ENCODE measurements at places on chromosomes 7 and 10.
A peak's percentile ranks its signal among the peaks of the same experiment; 100 is the strongest.

DNA sequence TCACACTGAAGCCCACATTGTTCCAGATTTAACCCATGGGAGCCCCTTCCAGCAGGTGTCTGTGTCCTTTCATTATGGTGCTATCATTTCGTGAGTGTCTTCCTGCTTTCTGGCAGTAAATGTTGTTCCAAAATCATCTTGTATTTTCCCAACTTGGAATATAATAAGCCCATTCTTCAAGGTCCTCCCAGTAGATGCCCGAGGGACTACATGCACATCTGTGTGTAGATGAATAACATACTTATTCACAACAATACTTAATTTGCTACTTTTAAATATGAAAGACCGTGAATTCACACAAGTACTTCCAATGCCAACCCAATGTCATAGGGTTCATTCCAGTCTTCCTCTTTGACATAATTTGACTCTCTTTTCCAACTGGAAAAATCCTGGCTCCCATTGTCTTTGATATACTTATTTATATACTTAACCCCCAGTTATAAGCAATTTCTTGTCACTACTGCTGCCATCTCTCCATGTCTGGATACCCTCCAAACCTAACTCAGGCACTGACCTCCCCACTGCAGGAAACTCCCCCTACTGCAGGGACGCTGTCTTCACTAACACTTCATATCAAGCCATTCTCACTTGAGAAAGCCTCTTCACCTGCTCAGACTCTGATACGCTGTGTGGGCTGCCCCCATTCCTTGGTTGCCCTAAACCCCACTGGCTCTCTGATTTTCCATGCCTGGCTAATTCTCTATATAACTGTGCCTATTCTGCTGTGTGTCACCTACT is 1119.2 kb downstream of the CNTNAP2 start:
- no peak for DNase-seq

DNA sequence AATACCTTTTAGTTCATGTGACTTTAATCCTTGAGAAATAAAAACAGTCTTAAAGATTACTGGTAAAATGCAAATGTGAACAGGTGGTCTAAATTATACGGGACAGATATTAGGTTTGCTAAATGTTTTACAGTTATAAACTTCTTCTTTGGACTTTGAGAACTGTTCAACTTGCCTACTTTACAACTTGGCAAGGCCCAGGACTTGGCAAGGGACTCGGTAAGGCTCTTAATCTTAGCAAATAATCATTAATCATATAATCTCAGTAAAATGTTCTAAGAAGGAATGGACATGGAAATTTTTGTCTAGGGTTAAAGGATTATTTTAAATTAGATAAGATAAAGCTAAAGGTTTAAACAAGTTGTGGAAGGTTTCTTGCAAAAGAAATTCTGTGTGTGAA is 4.8 kb upstream of the UBE2D4 start:
- DNase-seq = no peak

DNA sequence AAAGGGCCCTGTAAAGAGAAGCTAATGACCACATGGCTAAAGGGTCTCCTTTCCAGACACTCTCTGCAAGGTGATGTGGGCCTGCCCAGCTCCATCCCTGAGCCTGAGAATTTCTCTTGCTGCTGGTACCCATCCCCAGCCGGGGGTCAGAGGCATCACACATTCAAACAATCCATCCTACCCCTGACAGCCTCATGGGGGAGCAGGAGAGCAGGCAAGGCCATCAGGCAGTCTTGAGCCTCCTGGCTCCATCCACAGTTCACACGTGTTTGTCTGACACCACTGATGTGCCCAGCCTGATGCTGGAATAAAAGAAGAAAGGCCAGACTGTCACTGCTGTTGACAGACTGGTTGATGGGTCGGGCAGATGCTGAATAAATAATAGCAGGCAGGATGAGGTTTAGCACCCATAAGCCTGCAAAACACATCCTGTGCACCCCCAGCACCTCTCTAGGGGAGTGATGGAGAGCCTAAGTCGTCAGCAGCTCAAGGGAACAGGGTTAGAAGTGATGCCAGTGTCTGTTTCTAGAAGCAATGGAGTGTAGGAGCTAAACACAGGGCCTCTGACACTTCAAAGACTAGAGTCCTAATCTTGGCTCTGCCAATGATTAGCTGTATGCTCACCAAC is 43.5 kb downstream of the TLL2 start:
- DNase-seq = peak; percentile 38

- DNase-seq = no peak
Measured at GRCh38 chr10:49688920-49689319, 9.5 kb downstream of the C10orf53 start.

- DNase-seq = no peak
Measured at GRCh38 chr10:90047243-90047729, 345.9 kb downstream of the KIF20B start.

DNA sequence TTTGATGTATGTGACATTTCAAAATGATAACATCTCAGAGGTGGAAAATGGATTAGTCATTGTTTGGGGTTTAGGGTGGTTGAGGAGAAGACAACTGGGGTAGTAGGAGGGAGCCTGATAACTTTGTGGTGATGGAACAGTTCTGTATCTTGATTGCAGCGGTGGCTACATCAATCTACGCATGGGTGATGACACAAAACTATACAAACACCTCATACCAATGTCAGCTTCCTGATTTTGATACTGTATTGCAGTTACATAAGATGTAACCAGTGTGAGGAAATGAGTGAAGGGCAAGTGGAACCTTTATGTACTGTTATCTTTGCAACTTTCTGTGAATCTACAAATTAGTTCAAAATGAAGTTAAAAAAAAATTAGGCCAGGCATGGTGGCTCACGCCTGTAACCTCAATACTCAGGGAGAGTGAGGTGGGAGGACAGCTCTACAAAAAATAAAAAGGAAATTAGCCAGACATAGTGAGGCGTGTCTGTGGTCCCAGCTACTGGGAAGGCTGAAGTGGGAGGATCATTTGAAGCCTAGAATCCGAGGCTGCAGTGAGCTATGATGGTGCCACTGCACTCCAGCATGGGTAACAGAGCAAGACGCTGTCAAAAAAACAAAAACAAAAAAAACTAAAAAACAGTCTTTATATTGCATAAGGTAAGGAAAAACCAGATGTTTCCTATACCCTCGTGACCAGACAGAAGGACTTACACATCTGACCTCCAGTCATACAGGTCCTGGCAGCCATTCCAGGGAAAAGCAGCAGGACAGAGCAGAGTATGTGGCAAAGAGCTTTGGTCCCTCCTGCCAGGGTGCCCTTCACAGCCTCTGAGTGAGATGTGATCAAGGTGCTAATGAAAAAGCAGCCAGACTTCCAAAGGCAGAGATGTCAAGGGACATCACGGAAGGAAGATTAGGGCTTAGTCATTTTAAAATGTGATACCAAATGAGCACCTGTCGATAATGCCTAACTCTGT is 50.8 kb downstream of the CYTH3 start:
- DNase-seq = no peak

GRCh38 chr7:110417611-110418010 is 673.3 kb upstream of the LRRN3 start:
- DNase-seq = no peak

DNA sequence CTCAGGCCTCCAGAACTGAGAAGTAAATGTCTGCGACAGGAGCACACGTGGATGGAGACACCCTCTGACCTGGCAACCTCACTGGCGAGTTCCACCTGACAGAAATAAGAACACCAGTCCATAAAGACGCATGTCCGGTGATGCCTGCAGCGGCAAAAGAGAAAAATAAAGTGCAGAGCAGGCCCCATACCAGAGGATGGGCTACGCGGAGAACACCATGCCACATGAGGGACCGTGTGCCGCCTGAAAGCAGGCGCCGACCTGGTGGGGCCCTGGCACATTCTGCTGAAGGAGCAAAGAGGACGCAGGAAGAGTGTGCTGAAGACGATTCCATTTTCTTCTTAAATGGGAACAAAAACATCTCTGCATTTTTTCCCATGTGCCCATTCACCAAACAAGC is 105.0 kb downstream of the VIPR2 start:
- DNase-seq = no peak

- no peak for DNase-seq
Measured at GRCh38 chr7:17319164-17320101, 21.0 kb downstream of the AHR start.

- no peak for DNase-seq
Measured at GRCh38 chr10:33279276-33279675, 55.2 kb downstream of the NRP1 start.

DNA sequence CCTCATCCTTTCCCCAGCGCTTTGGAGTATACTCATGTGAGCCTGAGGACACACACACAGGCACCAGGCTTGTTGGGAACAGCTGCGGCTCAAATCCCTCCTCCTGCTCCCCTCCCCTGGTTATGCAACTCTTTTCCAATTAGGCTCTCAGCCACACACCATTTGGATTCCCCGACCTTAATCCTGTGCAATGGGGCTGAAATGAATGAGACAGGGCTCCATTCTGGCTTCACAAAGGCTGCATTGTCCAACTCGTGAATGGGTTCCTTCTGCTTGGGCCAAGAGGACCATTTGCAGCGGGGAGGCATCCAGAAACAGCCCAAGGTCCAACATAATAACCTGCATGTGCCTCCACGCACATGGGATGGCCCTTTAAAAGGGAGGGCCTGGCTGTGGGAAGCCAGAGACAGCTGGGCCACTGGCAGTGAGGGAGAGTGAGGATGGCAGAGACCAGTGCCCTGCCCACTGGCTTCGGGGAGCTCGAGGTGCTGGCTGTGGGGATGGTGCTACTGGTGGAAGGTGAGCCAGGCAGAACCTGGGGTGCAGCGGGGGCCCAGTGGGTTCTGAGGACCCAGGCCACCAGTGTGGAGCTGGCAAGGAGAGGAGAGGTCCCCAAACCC is at the start of gene RGR:
Gene RGR (plus strand): TSS at position 403 of the 620 bp plus-strand sequence. CDS start 38 bp downstream, at position 441.
- DNase-seq = no peak

GRCh38 chr7:130008941-130009847 is 42.0 kb downstream of the ZC3HC1 start:
- DNase-seq = peak; percentile 33

DNA sequence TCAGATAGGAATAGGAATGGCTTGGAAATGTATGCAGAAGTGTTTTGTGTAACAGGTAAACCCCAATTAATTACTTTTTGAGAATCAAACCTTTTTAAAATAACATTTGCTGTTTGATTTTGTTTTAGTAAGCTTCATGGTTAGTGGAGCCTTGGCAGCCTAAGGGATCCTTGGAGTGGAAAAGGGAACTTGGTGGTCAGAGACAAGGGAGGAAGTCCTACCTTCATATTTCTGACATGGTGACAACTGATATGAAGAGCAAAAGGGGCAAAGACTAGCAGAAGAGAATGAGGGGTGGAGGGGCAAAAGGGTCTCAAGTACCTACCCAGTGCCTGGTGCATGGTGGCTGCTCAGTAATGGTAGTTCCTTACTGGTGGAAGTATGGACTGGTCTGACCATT is 32.3 kb downstream of the AHCYL2 start:
- DNase-seq = no peak

DNA sequence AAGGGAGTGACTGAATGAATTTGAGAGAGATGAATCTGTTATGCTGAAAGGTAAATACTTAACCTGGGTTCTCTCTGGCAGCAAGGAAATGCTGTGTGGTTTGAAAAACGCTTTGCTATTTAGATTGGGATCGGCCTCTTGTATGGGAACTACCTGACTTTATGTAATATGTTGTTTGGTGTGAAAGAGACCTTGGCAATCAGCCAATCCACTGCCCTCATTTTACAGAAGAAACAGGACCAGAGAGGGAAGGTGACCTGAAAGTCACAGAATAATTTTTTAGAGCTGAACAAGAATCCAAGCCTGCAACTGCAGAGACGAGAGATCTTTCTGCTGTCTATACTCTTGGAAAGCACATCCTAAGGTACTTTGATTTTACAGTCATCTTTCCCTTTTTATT is 1.0 kb downstream of the BUD31 start:
- DNase-seq = no peak

DNA sequence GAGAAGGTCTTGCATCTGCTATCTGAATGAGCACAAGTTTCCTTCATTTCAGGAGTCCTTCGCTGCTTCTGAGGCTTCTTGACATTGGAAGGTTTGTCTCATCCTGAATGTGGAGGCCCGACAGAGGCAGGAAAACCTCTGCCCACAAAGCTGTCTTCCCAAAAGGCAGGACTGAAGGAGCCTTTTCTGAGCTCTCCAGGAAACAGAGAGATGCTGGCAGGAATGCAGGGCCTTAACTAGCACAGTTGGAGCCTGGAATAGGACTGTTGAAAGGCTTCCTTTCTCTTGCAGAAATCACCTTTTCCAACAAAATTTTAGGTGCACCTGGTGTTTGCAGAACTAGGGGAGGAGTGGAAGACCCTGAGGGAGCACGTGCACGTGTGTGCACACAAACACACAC is 637.4 kb upstream of the MKI67 start:
- DNase-seq = no peak

- no peak for DNase-seq
Measured at GRCh38 chr10:133421336-133422222, 2.8 kb downstream of the SPRN start.

DNA sequence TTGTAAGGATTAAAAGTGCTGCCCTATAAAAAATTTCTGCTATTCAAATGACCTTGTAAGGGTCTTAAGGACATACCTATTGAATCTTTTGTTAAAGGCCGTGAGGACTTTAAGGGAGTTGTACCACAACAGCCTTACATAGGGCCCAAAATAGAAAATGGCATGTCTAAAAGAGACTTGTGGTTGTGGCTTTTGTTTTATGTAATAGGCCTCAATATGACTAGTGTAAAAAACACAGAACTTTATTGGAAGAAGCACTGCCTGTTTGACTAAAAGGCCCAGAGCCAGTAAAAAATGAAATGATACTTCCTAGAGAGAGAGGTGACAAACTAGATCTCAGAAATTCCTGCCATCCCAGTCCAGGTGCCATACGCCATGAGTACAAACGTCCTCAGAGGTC is 286.6 kb downstream of the SEMA3D start:
- DNase-seq = no peak

GRCh38 chr7:133961724-133962123 is 165.4 kb upstream of the LRGUK start:
- DNase-seq = no peak

GRCh38 chr10:98086837-98087708 is 47.4 kb upstream of the R3HCC1L start:
- no peak for DNase-seq

DNA sequence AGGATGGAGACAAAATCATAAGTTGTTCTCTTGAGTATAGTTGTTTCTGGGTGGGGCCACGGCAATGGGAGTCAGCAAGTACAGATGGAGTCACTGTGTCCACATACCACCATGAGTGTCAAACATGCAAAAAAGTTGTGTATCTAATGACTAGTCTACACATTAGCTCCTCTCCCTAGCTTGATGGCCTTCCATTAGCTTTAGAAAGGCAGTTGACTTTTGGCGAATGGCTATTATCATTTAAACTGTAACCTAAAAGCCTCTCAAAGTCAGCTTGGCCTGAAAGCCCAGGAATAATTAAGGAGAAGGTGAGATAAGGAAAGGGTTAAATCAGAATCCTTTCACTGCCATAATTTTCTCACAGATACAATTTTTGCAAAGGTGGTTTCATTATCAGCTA is 95.5 kb upstream of the MEOX2 start:
- DNase-seq = no peak

- peak; percentile 44 for DNase-seq
Measured at GRCh38 chr10:121690152-121690848, 92.1 kb upstream of the FGFR2 start.

Data from kidney glomerular epithelial cell (primary cell).